ENCODE measurements at places on chromosomes 16 and 17. TPM values are rescaled to one million over a fixed set of nuclear protein-coding genes. Genes with fewer than 3 reads are reported as not detected.

DNA sequence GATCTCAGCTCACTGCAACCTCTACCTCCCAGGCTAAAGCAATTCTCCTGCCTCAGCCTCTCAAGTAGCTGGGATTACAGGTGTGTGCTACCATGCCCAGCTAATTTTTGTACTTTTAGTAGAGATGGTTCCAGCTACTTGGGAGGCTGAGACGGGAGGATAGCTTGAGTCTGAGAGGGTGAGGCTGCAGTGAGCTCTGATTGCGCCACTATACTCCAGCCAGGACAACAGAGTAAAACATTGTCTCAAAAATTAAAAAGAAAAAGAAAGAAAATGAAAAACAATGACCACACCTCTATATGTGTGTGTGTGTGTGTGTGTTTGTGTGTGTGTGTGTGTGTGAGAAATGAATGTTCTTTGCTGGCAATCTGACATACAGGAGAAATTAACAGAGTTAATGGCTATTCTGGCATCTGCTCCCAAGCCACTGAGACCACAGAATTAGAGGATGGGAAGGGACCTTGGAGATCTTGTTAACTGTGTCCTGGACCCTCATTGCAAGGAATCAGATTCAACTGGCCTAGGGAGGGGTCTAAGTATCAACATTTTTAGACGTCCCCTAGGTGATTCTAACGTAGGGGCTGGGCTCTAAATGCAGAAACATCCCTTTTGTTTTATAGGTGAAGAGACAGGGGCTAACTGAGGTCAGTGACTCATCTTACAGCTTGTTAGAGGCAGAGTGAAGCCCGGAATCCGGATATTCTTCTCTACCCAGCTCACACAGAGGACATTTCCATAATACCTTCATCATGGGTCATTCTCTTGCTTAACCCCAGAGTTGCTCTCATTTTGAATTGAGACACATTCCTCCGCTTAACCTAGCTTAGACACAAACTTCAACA is 16.4 kb upstream of the MARCHF10 start:
- no peak for DNase-seq

GRCh38 chr17:40539711-40540411 is 25.4 kb downstream of the CCR7 start:
- peak; percentile 20 for DNase-seq

GRCh38 chr17:8820311-8821010 is 21.3 kb upstream of the MFSD6L start:
- no peak for DNase-seq

GRCh38 chr17:41522301-41523224 is 3.9 kb upstream of the KRT15 start:
- no peak for DNase-seq

GRCh38 chr17:43416998-43417890 is 18.5 kb downstream of the ARL4D start:
- no peak for DNase-seq

- DNase-seq: no peak
Measured at GRCh38 chr17:77311371-77311981, 170.7 kb downstream of the SEC14L1 start.

GRCh38 chr16:23408823-23409298 is 44.1 kb downstream of the COG7 start:
- no peak for DNase-seq

- no peak for DNase-seq
Measured at GRCh38 chr16:58510097-58510775, 5.1 kb upstream of the SETD6 start.

Gene HSD17B1
- 0.35 TPM for total RNA-seq

GRCh38 chr16:72836985-72837384 is 210.9 kb downstream of the ZFHX3 start:
- no peak for DNase-seq

- peak; percentile 57 for DNase-seq
Measured at GRCh38 chr17:7988750-7989178, 13.7 kb upstream of the GUCY2D start.

- no peak for DNase-seq
Measured at GRCh38 chr16:75280331-75280804, 28.9 kb upstream of the BCAR1 start.

DNA sequence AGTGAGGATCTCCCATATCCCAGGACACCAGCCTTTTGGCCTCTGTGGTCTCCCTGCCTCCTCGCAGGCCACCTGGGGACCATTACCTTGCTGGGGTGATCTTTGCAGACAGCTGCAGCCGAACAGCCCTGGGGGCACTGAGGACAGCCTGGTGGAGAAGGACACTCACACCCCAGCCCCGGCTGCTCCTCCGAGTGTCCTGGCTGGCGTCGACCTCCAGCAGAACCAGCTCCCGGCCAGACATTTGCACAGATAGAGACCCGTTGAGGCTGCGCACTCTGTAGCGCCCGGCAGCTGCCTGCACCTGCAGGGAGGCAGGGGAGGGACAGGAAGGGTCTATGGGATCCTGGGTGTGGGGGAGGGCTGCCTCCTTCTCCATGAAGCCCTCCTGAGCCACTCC is 90.3 kb downstream of the RMI2 start:
- DNase-seq: no peak

DNA sequence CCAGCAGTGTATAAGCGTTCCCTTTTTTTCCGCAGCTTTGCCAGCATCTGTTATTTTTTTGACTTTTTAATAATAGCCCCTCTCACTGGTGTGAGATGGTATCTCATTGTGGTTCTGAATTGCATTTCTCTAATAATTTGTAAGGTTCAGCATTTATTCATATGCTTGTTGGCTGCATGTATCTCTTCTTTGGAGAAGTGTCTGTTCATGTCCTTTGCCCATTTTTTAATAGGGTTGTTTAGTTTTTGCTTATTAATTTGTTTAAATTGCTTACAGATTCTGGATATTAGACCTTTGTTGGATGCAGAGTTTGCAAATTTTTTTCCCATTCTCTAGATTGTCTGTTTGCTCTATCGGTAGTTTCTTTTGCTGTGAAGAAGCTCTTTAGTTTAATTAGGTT is 26.9 kb downstream of the PHKB start:
- DNase-seq: no peak

DNA sequence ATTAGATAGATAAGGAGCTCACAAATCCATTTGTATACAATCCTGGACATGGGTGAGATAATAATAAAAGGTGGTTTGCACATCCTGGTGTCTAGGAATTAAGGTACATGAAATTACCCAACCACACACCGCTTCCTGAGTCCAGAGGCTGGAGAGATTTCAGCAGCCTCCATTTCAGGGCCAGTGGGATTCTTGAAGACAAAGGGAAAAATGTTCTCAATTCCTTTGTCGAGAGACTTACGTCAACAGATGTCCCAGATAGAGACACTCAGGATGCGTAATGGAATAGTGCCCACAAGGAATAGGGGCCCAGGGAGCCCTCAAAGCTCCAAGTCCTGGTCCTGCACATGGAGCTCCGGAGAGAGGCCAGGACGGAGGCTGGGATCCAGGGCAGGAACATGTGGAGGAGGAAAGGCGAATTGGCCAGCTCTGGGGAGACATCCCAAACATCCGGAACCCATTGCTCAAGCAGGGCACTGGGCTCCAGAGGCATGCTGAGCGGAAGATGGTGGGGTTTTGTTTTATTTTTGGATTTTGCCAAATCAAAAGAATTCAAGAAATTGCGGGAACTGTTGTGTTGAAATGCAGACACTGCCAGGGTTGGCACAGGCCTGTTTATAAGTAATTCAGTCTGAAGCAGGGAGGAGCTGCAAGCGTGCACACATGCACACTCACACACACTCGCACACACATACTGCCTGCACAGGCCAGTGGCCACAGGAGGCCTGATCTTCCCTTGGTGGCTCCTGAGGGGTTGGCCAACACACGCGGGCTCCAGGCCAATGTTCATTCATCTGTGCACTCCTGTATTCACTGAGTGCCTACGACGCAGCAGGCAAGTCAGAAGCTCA is 97.2 kb downstream of the NOG start:
- no peak for DNase-seq

DNA sequence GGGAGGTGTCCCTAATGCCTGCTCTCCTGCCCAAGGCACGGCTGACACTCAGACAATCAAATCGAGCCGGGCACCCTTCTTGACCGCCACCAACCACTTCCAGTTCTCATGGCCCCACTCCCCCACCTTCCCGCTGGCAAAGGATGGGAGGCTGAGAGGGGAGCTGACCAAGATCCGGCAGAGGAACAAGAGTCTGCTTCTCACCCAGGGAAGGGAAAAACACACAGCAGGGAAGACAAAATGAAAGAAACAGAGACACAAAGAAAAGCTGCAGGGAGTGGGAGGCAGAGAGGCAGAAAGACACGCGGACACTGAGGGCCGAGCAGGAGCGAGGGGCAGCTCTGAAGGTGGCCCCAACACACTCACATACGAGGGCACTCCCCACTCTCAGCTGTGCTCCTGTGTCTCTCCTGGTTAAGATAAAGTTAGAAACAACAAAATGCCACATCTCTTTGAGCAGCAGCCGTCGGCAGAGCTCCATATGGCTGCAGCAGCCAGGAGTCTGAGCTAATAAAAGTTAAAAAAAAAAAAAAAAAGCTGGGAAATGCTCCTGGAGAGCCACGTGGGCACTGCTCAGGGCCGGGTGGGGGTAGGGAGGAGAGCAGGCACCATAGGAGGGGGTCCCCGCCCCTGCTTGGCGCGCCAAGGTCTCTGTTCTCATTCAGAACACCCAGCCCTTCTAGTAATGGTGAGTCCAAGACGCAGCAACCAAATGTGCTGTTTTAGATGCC is 7.4 kb downstream of the LRRC75A start:
- no peak for DNase-seq

GRCh38 chr17:4199818-4200402 is 56.9 kb downstream of the CYB5D2 start:
- peak; percentile 60 for DNase-seq

DNA sequence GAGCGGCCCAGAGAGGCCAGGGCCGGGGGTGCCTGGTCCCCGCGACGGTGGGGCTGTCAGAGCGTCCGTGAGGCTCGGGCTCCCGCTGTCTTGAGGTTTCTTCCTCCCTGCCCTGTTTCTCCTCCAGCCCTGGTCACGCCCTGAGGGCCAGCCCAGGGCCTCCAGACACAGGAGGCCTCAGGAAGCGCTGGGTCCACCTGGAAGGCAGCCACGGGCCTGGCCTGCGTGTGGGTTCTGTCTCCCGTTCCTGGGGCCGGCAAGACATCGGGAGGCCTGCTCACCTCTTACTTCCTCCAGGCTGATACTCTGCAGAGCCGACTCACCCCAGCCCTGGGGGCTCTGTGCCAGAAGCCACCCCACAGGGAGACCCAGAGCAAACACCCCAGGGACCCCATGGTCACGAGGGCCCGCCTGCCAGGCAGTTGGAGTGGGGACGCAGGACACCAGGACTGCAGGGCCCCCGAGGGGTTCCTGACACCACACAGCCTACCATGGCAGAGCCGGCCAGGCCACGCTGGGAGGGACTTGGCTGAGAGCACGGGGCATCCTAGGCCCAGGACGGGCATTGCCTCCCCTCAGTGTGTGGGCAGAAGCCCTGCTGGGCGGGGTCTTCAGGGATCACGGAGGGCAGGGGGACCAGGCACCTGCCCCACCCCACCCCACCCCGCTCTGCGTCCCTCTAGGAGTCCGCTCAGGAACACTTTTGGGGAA is 18.9 kb upstream of the CACNA1H start:
- DNase-seq: no peak

DNA sequence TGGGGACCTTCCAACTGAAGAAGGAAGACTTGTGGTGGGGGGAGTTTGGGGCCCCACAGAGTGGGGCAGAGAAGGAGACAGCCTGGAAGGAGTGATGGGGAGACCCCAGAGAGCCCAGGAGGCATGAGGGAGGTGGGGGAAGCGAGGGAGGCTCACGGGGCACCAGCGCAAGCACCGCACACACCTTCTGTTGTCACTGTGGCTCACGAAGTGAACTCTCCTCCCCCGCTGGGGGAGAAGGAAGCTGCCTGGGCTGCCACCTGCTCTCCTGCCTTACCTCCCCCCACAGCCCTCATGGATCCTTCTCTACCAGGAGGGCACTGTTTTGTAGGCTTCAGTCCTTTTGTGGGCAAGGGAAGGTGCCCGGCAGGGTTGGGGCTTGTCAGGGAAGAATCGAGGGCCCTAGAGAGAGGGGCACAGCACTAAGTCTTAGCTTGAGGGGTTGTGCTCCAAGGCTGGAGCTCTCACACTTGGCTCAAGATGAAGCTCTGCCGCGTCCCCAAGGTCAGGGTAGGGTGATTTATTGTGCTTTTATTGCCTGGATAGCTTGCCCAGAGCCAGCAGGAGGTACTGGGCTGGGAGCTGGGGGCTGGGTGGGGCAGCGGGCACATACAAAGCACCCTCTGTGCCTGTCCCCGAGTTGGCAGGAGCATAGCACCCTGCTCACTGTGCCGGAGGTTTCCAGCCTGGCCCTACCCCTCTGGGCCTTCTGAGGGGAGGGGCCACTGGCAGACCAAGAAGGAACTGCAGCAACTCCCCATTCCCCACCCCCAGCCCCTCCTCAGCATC is 4.6 kb upstream of the STARD3 start:
- no peak for DNase-seq

GRCh38 chr17:65557349-65558310 is 3.8 kb downstream of the AXIN2 start:
- peak; percentile 37 for DNase-seq

GRCh38 chr16:65572156-65572555 is 450.3 kb upstream of the CDH11 start:
- DNase-seq: no peak

Gene TBC1D28
- not detected for total RNA-seq

DNA sequence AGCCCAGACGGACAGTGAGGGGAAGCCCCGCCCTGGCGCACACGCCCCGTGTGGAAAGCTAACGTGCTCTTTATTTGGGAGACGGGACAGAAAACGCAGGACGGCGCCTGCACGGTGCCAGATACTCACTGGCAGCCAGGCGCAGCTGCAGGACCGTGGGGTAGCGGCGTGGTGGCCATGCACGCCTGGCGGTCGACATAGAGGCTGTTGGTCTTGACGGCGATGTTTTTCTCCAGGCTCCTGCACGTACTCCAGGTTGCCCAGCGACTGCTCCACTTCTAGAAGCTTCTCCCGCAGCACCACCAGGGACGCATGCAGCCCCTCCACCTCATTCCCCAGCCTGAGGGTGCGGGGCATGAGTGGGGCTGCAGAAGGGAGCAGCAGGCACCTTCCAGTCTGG is 5.1 kb upstream of the C1QTNF8 start:
- no peak for DNase-seq

DNA sequence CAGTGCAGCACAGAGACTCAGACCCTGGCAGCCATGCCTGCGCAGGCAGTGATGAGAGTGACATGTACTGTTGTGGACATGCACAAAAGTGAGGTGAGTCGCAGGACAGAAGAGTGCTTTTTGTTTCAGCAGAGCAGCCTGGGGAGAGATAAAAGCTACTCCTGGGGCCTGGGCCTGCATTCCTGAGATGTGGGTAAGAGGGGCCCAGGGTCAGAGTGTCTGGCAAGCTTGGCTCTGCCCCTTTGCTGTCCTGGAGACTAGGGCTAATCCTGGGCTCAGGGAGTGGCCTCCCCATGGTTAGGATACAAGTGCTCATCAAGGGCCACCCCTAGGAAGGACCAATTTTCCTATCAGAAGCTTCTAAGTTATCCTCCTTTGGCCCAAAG is 4.8 kb upstream of the ERBB2 start:
- no peak for DNase-seq

GRCh38 chr16:84307209-84307954 is 12.7 kb downstream of the WFDC1 start:
- DNase-seq: no peak

Gene EFNB3
- not detected for total RNA-seq

Gene LLGL2
- total RNA-seq: 9.6 TPM

Gene KRTAP9-4
- not detected for total RNA-seq

All from activated CD4-positive, alpha-beta T cell treated with anti-CD3 and anti-CD28 coated beads for 36 hours (primary cell).